SW 1271 (cell line): ENCODE measurements at places on chromosomes 5 and 9.

DNA sequence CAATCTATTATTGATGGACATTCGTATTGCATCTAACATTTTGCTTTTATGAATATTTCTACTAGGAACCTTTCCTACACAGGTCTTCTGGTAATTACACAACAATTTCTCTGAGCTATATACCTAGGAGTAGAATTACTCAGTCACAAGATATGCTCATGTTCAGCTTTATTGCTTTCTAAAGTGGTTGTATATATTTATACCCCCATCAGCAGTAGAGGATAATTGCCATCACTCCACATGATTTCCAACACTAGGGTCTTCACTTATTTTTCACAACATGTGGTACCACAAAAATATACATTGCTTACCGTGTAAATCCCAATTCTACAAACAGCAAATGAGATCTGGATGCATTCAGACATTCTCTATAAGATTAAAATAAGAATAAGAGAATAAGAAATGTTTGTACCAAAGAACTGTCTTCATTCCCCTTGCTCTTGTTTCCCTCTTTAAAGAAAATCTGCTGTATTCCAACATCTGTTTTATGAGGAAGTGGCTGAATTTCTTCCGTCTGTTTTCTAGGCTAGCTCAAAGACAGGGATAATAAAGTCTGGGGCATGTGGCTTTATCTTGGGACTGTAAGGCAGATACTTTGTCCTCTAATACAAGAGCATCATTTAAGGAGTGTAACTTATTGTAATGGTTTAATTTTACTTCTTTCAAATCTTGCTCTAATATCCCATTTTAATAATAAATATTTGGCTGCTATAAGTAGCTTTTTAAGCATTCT, 28.2 kb downstream of the ARL15 start:
- DNase-seq, result no peak

GRCh38 chr5:149611326-149611725, 30.0 kb downstream of the ARHGEF37 start:
- DNase-seq, result no peak

- DNase-seq, result peak; percentile 34
Measured at GRCh38 chr9:38017149-38017884, 51.7 kb downstream of the SHB start.

- DNase-seq, result peak; percentile 51
Measured at GRCh38 chr5:57082441-57083067, 91.3 kb upstream of the GPBP1 start.

DNA sequence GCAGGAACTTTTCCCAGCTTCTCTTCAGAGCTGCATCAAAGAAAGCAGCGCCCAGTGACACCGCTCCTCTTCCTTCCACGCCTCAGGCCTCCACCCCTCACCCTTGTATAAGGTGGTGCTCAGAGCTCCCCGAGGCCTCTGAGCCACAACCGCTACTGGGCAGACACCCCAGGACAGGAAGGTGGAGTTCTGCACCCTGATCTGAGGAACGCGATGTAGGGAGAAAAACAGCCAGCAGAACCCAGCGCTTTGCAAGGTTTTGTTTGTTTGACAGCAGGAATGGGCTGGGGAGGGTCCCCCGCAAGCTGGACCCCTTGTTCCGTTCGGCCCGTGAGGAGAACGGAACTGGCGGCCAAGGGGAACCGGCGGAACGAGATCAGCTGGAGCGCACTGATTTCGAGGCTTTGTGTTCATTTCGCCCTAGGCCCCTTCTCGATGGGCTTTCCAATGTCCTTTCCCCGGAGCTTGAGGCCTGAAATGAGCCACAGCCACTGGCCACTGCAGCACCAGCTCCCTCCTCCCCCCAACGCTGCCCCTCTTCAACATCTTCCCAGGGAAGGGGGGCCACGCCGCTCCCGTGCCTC, 4.1 kb downstream of the EDF1 start:
- no peak for DNase-seq

GRCh38 chr5:89694026-89694550, 715.5 kb downstream of the CETN3 start:
- no peak for DNase-seq

- DNase-seq, result no peak
Measured at GRCh38 chr5:72515211-72515610, 8.0 kb upstream of the ZNF366 start.

DNA sequence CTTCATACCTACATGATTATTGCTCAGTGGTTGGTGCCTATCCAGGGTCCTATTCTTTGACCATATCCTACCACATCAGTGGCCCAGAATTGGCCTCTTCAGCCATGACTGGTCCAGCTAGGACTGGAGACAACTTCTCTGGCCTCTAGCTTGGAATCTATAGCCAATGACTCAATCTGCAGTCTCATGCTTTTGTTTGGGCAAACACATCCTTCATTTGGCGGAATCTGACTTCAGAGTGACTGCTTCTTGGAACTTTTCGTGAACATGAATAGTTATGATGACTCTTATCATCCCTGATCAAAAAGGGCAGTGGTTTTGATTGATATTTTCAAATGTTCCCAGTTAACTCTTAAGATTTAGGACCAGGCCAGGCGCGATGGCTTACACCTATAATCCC, 134.1 kb downstream of the PAPPA start:
- no peak for DNase-seq

DNA sequence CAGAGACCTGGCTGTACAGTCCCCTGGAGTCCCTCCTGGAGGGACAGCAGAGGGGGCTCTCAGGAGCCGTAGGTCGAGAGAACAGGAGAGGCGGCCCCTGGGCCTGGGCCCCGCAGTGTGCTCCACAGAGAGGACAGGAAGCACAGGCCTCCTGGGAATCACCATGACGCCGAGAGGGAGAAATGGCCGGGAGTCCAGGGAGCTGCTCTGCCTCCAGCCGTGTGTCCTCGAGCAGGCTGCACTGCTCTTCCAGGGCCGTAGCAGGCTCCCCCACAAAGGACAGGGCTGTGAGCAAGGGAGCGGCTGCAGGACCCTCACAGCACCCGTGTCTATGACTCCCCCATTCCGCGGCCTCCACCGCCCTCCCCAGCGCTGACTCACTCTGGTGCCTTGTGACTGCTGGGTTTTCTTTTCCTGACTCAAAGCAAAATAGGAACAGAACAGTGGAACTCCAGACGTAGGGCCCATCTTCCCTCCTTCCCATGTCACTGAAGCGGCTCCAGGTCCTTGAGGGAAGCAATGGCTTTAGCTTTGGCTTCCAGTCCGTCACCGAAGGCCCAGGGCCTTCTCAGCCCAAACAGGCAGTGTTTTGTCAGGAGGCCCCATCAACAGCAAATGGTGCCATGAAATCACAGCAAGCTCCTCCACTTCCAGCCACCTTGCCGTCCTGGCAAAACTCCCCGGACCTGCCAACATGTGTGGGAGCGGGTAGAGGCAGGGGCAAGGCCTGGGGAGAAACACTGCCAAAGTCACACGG, 114.2 kb downstream of the LHFPL2 start:
- DNase-seq, result no peak

GRCh38 chr5:32639943-32640342, 54.6 kb downstream of the SUB1 start:
- DNase-seq, result peak; percentile 15

GRCh38 chr9:98500337-98500919, 208.3 kb downstream of the GABBR2 start:
- DNase-seq, result no peak

GRCh38 chr5:96721351-96721977, 59.3 kb downstream of the CAST start:
- DNase-seq, result no peak

GRCh38 chr5:154501566-154501965, 23.5 kb upstream of the HAND1 start:
- no peak for DNase-seq

GRCh38 chr5:171419688-171420430, 412 bp downstream of the FGF18 start:
- DNase-seq, result no peak
